HuH-7.5 (cell line): ENCODE measurements at places on chromosomes 4 and X.

GRCh38 chr4:184269879-184270430, 52.3 kb upstream of the ENPP6 start:
- no peak for DNase-seq

DNA sequence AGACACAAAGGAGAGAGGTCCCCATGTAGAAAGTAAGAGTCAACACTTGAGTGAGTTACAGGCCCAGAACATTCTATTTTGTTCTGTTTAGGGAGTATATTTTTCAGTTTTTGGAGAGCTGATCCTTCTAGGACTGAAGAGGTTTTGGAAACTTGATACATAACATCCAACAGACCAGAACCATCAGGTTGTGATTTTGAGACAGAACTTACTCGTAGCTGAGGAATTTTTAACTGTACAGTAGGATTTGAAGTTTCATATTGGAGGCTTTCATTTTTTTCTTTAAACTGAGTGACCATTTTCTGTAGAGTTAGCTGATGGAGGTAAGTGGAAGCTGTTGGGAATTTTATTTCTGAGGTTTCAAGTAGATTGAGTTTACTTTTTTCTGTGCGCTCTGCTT, 73.3 kb downstream of the NCAPG start:
- no peak for DNase-seq

DNA sequence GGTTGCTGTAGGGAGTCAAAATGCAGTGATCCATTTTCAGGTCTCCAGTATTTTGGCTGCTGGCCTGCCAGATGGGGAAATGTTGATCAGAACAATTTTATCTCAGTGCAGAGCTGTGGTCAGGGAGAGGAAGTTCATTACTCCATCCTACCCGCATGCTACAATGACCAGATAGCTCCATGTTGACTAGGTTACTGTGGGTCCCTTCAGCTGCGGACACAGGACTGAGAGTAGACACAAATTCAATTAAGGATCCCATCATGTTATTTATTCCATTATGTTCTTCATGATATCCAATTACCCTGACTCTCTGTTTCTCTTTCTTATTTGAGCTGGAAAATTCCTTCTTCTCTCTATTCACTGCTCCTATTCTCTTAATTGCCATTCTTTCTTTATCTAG, 16.3 kb downstream of the SYNPO2 start:
- no peak for DNase-seq

DNA sequence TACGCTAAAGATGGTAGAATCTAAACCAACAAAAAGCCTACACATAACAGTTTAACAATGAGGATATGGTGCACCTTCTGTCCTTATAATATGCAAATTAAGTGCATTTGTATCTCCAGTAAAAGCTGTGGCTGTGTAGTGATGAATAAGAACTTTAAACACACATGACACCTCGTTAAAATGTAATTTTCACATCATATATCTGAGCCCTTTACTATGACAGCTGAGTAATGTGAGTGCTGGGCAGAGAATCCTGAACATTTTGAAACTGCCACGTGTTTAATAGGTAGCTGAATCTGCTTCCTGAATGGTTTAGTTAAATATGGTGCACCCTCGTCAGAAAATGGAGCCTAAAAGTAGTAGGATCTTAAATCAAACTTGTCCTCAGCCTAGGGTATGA, 540.8 kb downstream of the ADGRL3 start:
- DNase-seq, result no peak

DNA sequence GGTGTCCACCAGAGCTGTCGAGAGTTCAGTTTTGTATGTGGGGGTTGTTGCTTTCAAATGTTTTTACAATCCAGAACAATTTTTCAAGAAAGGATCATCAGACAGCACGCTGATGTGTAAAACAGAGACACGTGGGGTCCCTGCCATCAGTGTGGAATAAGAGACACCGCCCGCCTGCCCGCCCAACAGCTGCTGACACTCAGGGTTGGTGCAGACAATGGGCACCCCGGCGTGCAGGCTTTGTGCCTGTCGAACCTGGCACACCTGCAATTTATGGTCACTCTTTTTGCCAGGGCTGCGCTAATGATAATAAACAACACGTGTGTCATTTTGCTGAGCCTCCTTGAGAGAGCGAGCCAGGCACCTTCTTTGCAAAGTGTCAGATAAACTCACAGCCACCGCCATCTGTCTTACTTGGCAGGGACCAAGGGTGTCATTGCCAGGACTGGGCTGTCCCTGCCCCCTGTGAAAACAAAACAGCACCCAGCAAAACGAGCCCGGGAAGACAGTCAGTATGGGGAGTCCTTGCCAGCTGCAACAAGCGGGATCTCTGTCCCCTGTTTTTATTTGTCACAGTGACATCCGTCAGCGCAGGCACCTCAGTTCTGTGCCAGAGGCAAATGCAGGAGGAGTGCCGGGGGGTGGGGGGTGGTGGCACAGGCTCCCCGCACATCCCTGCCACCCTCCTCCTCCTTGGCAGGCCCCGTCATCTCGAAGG, 69.1 kb downstream of the PSAPL1 start:
- DNase-seq, result no peak

DNA sequence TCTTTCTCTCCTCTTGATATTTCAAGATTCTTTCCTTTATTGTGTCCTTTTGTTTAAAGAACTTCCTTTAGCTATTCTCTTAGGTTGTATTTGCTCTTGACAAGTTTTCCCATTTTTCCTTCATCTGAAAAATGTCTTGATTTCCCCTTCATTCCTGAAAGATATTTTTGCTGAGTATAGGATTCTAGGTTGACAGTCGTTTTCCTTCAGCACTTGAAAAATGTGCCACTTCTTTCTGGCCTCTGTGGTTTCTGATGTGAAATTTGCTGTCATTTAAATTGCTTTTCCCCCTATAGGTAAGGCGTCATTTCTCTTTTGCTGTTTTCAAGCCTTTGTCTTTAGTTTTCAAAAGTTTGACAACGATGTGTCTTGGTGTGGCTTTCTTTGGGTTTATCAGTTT, 23.3 kb upstream of the LAMTOR3 start:
- no peak for DNase-seq
